Neural cell (in vitro differentiated cells): ENCODE measurements at places on chromosomes 1 and 21. TPM values are rescaled to one million over a fixed set of nuclear protein-coding genes. Genes with fewer than 3 reads are reported as not detected.

The B3GALT5 gene
- polyA plus RNA-seq = 0.50 and 0.80 TPM in 2 replicates

The LCE1D gene
- polyA plus RNA-seq = not detected in 2 replicates

The SLC45A1 gene
- polyA plus RNA-seq = 7.1 and 13.7 TPM in 2 replicates

The RLF gene
- 23.4 and 26.7 TPM in 2 replicates for polyA plus RNA-seq

The PEF1 gene
- 48.2 and 51.1 TPM in 2 replicates for polyA plus RNA-seq

The NUF2 gene
- 2.2 and 2.8 TPM in 2 replicates for polyA plus RNA-seq

The SPATC1L gene
- 14.8 and 20.6 TPM in 2 replicates for polyA plus RNA-seq
